ENCODE measurements at places on chromosomes 7 and 10. TPM values are rescaled to one million over a fixed set of nuclear protein-coding genes. Genes with fewer than 3 reads are reported as not detected.

The IFRD1 gene
- total RNA-seq = 107 TPM

The SLC18A3 gene
- not detected for total RNA-seq

The MYL10 gene
- not detected for total RNA-seq

The NPY4R gene
- total RNA-seq = 0.07 TPM

The PLXNA4 gene
- total RNA-seq = 29.5 TPM

The LBX1 gene
- total RNA-seq = not detected

The TAX1BP1 gene
- total RNA-seq = 114 TPM

The ADIRF gene
- total RNA-seq = 116 TPM

The PNLIPRP2 gene
- total RNA-seq = not detected

The ELFN1 gene
- total RNA-seq = not detected

The PPRC1 gene
- total RNA-seq = 13.3 TPM

The UCN3 gene
- total RNA-seq = not detected

The CALY gene
- not detected for total RNA-seq

The ATE1 gene
- 30.2 TPM for total RNA-seq

The SKAP2 gene
- 8.2 TPM for total RNA-seq

The CACNB2 gene
- 0.20 TPM for total RNA-seq

The NXPH1 gene
- not detected for total RNA-seq

The CRYGN gene
- total RNA-seq = not detected

The CYP26A1 gene
- not detected for total RNA-seq

The COL26A1 gene
- not detected for total RNA-seq

The ACTA2 gene
- total RNA-seq = 1,211 TPM

The AVPI1 gene
- total RNA-seq = 19.8 TPM

The RAB19 gene
- total RNA-seq = not detected

The CPN1 gene
- not detected for total RNA-seq

The PNLIPRP3 gene
- not detected for total RNA-seq

The OPN1SW gene
- not detected for total RNA-seq

The SPDYE2B gene
- not detected for total RNA-seq

The ENO4 gene
- 0.13 TPM for total RNA-seq

The SEMA3A gene
- total RNA-seq = 52.1 TPM

The GALNT17 gene
- 0.13 TPM for total RNA-seq

The NME8 gene
- not detected for total RNA-seq
